ENCODE measurements at places on chromosomes 12 and 14.

- no peak for DNase-seq
Observed at GRCh38 chr14:33127531-33127930, 188.9 kb downstream of the NPAS3 start.

DNA sequence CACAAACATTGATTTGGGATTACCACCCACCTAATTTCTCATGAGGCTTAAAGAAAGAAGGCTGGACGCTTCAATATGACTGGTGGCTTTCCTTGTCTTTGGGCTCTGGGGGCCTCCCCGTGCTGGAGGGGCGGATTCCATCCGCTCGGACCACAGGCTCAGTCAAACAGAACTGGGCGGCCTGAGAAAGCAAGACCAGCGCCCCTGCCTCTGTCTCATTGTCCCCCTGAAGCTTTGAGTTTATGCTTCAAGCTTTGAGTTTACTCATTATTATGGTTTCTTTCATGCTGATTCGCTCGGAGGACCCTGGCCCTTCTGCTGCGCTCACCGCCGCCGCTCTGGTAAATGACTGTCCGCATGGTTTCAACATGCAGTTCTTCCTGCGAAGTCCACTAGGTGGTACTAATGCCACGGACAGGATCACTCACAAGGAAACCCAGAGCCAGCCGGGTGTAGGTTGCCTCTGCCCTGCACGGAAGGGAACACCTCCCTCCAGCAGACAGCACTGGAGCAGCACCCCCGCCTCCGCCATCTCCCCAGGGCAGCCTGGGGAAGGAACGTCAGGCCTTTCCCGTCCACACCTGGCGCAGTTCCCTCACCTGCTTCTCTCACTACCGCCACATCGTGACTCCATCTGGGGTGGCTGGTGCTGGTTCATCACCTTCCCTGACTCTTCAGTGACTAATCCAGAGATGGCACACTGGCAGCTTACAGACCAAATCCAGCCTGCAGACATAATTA is 13.2 kb upstream of the TIGAR start:
- DNase-seq: no peak

DNA sequence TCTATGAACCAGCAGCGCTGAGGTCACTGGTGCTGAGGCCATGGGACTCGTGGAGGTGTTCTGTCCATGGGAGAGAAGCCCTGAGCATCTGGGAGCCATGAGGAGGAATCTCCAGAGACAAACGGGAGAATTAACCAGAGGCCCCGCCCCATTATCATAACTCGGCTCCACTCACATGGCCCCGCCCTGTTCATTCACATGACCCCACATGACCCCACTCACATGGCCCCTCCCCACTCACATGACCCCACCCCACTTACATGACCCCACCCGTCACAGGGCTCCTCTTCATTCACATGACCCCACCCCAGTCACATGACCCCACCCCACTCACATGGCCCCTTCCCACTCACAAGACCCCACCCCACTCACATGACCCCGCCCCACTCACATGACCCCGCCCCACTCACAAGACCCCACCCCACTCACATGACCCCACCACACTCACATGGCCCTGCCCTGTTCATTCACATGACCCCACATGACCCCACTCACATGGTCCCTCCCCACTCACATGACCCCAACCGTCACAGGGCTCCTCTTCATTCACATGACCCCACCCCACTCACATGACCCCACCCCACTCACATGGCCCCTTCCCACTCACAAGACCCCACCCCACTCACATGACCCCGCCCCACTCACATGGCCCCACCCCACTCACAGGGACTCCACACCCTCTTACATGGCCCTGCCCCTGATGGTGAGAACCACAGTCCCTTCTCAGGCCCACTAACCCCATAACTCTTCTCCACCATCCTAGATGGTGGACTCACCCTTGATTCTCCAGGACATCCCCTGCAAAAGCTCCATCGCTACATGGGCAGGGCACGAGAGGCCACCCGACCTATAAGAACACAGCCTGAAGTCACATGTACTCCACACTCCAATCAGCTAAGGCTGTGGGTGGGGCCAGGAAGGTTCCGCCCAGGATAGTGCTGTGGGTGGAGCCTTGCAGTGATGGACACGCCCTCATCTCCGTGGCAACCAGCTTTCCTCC is 151.1 kb upstream of the SFSWAP start:
- DNase-seq: no peak

DNA sequence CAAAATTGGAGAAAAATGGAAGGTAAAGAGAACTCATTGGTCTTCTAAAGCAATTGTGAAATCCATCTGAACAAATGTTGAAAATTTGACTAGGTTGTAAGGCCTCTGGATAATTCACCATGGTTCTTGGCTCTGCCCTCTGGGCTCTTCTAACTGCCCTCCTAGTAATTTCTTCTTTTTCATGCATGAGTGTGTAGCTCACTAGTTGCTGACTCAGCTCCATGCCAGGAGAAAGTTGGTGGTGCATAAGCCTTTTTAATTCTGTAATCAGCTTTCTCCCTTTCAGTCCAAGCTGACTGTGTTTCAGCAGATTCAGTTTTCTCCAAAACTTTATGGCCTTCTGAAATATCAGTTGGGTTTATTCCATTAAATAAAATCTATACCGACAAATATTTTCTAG is 877.8 kb upstream of the ATXN7L3B start:
- DNase-seq: no peak

GRCh38 chr12:75759842-75760572 is 248.6 kb upstream of the KRR1 start:
- no peak for DNase-seq

DNA sequence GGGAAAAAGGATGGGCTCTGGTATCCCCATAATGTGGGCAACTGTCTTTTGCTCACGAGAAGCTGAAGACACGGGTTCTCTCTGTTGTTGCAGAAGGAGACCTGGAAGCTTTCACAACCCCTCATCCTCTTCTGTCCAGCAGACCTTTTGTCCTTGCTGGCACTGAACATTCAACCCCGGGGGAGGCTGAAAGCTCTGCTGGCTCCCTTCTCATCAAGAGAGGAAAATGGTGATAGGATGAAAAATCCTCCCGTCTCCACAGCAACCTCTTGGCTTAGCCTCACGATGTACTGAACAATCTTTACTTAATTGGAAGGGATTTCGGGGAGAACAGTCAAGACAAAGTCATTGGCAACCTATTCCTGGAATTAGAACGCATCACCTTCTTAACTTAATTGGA is 39.0 kb downstream of the ELK3 start:
- DNase-seq: no peak

DNA sequence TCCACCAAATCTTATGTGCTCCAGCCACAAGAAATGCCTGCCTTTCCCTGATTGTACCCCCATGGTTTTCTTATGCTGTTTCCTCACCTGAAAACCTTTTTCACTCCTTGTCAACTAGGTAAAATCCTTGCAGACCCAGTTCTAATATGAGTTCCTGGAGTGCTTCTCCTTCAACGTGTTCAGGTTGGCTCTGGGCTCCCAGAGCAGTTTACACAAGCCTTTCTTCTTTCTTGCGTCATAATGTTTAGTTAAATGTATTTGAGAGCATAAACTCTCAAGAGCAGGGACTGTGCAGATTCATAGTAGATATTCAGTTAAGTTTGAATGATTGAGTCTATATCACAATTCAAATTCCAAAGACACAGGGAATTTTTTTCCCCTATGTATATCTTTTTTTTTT is 484.8 kb upstream of the CCDC196 start:
- no peak for DNase-seq

DNA sequence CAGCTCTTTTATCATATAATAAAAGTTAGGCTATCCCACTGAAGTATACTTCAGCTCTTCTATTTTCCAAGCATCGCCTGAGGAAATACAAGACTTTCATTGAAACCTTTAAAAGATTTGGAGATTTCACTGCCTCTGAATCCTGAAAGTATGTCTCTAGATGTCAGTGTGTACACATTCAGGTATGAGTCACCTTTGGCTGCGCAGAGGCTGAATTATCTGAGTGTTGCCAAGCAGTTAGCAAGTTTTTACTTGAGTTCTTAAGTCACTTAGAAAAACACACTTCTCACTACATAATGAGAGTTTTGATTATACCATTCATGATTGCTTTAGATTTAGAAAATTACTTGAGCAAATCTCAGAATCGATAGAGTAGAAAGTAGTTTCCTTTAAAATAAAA is 210.3 kb downstream of the TMTC2 start:
- DNase-seq: no peak

DNA sequence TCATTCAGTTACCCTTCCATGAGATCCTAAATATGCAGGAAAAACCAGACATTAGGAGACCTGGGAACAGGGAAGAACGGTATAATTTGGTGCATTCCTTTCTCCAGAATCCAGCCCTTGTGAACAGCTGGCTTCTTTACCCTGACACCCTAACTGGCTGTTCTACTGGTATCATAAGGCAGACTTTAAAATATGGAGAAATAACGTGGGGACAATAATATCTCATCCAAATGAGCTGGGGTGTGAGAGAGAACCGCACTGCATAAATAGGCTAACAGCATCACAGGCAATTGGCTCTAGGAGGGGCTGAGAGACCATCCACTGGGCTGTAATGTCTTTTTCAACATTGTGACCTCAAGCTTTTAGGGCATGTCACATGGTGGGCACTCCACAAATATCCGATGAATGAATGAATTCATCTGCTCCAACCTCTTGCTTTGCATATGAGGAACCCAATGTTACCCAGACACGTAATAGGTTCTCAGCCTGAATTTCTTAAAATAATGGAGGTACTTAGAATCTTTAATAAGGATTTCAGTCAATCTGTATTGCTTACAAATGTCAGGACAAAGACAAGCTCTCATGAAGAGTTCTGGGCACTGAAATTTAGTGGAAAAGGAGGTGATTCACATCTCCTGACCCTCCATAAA is 157.9 kb downstream of the SAMD4A start:
- DNase-seq: no peak

DNA sequence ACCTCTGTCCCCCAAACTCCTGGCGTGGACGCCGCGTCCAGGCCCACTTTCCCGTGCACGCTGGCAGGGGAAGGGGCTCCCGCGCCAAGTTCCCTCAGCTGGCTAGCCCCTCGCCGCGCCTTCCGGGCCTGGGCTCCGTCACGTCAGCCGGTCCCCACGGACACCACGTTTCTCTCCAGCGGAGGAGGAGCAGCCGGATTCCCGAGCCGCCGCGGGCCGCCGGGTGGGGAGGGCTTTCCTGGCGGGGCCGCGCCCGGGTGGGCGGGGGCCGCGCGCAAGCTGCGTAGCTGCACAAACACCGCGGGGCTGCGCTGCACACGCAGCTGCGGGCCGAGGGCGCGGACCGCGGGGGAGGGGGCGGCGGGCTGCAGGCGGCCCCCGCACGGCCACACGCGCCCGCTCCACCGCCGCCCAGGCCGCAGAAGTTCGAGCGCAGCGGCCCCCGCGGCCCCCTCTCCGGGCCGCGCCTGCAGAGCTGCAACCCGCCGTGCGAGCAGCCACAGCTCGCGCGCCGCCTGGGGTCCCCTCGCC is 45.1 kb upstream of the PNMA1 start:
- DNase-seq: no peak

DNA sequence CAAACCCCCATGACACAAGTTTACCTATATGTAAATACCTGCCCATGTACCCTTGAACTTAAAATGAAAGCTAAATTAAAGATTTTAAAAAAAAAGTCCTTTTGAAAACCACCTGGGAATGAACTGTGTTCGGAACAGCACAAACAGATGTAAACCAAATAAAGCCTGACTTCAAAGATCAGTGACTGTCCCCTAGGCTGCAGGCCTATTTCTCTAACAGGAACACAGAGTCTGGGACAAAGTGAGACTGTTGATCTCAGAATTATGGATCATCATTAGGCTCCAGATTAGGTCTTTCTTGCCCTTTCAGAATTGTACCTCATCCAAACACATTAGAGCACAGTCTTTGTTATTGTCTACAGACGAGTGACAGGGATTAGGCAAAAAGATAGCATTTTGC is 54.6 kb downstream of the PAH start:
- DNase-seq: no peak

DNA sequence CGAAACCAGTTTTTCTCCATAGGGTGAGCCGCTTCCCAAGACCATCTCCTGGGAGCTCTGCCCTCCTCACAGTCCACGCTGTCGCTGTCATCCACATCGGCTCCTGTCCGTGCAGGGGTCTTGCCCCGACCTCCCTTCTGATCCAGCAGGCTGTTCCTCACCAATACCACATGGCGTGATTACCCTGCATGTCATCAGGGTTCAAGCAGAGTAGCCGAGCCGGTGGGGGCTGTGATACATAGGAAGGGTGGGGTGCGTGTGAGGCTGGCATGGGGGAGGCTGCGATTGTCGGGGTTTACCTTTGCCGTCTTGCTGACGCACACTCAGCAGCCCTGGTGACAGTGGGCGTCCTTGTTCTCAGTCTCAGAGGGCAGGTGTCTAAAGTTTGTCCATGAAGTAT is 17.0 kb downstream of the TEDC1 start:
- no peak for DNase-seq

DNA sequence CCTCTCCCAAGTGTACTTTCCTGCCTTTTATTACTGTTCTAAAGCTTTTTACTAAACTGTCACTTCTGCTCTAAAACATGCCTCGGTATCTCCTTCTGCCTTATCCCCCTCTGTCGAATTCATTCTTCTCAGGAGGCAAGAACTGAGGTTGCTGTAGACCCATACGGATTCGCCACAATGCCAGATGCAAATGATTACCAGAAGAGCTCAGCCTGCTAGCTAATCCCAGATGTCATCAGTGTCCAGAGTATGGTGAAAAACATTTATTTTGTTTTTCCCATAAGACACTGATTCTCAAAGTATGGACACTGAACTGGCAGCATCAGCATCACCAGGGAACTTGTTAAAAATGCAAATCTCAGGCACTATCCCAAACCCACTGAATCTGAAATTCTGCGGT is 359.3 kb downstream of the TMTC2 start:
- DNase-seq: no peak

DNA sequence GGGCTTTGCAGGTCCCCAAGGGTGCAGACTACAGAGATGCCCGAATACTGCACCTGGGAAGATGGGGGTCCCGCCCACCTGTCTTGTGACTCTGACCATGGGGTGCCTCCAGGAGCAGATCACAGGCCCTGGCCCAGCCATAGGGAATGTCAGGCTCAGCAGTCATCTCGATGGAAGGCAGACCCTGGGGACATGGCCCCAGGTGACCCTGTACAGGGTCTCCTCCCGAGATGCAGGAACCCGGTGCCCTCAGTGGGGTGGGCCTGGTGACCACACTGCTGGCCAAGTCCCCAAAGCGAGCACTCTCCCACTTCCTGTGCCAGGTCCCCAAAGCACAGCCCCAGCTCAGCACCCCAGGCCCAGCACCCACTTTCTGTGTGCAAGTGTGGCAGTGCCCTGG is 903.7 kb upstream of the USP15 start:
- no peak for DNase-seq

DNA sequence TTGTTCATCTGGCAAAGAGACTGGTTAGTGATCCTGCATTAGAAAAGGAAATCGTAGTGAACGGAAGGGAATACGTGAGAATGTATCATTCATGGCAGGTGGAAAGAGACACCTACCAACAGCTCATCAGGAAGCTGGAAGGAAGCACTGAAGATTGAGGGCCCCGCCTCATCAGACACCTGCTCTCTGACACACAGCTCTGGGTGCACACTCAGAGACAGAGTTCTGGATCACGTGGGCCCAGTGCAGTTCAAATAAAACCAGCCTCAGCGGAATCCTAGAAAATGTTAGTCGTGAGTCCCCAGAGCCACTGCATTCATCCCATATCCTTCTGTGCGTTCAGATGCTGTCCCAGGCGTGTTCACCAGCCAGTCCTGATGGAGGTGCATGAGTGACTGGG is 129.7 kb downstream of the GLT1D1 start:
- no peak for DNase-seq

- DNase-seq: no peak
Observed at GRCh38 chr14:38243696-38244240, 12.1 kb downstream of the CLEC14A start.
